Endodermal cell (in vitro differentiated cells): ENCODE measurements at places on chromosomes 11 and 22. TPM values are rescaled to one million over a fixed set of nuclear protein-coding genes. Genes with fewer than 3 reads are reported as not detected.

DNA sequence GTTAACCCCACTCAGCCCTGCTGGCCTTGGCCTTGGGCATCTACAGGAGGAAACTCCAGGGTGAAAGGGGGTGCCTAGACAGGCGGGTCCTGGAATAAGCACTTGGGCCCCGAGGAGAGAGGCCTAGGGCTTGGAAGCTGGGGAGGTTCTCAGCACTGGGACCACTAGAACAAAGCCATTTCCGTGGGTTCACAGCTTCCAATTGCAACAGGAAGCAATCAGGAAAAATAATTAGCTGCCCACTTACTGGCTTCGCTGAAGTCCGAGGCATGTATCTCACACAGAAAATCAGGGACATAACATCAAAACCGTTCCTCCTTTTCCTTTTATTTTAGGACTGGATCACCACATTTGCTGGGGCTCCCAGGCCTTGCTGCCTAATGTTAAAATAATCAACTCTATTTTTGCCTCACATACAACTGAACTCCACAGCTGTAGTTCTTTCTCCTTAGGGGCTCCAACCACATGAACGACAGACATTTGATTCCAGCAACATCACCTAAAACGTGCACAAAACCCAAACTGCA is 161.1 kb upstream of the GRK3 start:
- H3K4me3 ChIP-seq, result peak overlapping the region; percentile 90
- no peaks in the 10 kb centered on the region for H3K4me1 ChIP-seq
- H3K27ac ChIP-seq, result peak overlapping the region; percentile 25
- no peaks in the 10 kb centered on the region for H3K27me3 ChIP-seq
- no peaks in the 10 kb centered on the region for H3K36me3 ChIP-seq

DNA sequence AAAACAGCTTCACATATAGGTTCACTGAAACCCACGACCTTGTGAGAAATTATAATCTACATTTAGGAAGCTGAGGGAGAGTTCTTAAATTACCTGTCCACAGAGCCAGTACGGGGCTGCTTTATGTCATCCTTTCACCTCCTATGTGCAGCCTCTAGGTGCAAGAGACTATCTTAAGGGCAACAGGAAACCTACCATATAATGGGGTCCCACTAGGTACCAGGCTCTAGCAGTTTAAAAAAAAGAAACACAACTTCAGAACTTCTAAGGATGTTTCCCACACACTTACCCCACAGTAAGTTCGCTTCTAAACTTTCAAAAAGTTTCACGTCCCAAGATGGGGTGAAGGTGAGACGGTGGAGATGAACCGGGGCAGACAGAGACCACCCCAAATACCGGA is 573 bp downstream of the STK33 start:
- peak overlapping the region; percentile 86 for H3K4me3 ChIP-seq
- no peak overlapping the region for H3K27ac ChIP-seq
- DNase-seq, result no peak
- H3K4me1 ChIP-seq, result peaks cover 12% of the 10 kb centered on the region
- H3K27me3 ChIP-seq, result no peaks in the 10 kb centered on the region

DNA sequence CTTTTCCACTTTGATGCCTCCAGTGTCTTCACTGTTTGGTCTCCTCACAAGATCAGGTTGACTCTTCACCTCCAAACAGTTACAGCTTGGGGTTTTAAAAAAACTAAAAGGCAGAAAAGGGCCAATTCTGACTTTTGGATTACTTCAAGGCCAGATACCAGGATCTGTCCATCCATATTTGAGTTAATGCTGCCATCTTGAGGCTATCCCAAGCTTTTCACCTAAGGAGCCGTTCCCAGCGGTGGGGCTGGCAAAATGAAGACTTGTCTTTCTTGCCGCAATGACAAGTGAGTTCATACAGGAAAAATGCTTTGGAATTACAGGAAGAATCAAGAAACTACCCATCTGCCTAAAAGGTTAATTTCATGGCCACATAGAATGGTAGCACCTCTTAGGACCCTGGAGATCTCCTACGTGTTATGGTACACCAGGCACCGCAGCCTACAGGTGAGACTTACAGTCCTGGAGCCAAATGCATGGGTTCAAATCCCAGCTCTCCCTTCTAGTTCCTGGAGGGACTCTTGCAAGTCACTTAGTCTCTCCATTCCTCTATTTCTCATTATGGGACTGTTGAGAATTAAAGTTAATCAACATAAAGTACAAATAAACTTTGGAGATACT is 6.0 kb upstream of the OR5B21 start:
- H3K27ac ChIP-seq, result no peak overlapping the region
- H3K4me3 ChIP-seq, result no peak overlapping the region
- no peaks in the 10 kb centered on the region for H3K4me1 ChIP-seq
- DNase-seq, result peak; percentile 88

GRCh38 chr22:32665676-32666075 is 135.8 kb upstream of the TIMP3 start:
- H3K36me3 ChIP-seq, result no peaks in the 10 kb centered on the region
- no peak overlapping the region for H3K27ac ChIP-seq
- H3K27me3 ChIP-seq, result no peaks in the 10 kb centered on the region
- no peak for DNase-seq
- H3K4me1 ChIP-seq, result no peaks in the 10 kb centered on the region

- DNase-seq, result peak; percentile 91
- H3K4me1 ChIP-seq, result peaks cover 6% of the 10 kb centered on the region
- no peak overlapping the region for H3K4me3 ChIP-seq
- no peak overlapping the region for H3K27ac ChIP-seq
- H3K27me3 ChIP-seq, result no peaks in the 10 kb centered on the region
- H3K36me3 ChIP-seq, result no peaks in the 10 kb centered on the region
These were observed 10.2 kb upstream of the STK33 start for GRCh38 chr11:8604078-8604723.

DNA sequence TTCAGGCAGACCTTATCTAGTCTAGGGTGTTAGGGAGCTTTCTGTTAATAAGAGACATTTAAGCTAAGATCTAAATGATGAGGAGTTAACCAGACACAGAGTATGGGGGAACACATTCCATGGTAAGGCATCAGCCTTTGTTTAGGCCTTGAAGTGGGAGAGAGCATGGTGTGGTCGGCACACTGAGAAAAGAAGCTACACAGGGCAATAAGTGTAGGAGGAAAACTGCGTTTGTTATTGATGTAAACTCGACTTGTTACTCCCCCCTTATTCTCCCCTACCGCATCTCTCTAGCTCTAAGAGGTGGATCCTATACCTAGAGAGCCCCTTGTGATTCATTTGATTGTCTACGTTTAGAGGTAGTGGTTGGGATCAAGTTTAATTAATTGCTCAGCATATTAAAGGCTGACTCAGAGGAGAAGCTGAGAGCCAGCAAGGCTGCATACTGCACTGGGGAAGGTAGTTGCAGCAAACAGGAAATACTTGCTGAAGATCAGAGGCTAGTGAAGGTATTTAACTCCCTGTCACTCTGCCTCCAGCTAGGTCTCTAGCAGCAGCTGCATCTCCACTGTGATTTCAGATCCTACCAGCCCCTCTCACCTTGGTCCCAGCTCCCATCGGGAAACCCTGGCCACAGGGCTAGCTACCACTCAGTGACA is 86.8 kb upstream of the TEAD1 start:
- peak; percentile 71 for DNase-seq
- H3K4me1 ChIP-seq, result peaks cover 4% of the 10 kb centered on the region
- no peak overlapping the region for H3K27ac ChIP-seq
- no peaks in the 10 kb centered on the region for H3K36me3 ChIP-seq

GRCh38 chr11:112751329-112751728 is 209.9 kb upstream of the NCAM1 start:
- no peaks in the 10 kb centered on the region for H3K36me3 ChIP-seq
- DNase-seq, result no peak
- H3K27me3 ChIP-seq, result no peaks in the 10 kb centered on the region
- no peaks in the 10 kb centered on the region for H3K4me1 ChIP-seq
- no peak overlapping the region for H3K27ac ChIP-seq
- no peak overlapping the region for H3K4me3 ChIP-seq

DNA sequence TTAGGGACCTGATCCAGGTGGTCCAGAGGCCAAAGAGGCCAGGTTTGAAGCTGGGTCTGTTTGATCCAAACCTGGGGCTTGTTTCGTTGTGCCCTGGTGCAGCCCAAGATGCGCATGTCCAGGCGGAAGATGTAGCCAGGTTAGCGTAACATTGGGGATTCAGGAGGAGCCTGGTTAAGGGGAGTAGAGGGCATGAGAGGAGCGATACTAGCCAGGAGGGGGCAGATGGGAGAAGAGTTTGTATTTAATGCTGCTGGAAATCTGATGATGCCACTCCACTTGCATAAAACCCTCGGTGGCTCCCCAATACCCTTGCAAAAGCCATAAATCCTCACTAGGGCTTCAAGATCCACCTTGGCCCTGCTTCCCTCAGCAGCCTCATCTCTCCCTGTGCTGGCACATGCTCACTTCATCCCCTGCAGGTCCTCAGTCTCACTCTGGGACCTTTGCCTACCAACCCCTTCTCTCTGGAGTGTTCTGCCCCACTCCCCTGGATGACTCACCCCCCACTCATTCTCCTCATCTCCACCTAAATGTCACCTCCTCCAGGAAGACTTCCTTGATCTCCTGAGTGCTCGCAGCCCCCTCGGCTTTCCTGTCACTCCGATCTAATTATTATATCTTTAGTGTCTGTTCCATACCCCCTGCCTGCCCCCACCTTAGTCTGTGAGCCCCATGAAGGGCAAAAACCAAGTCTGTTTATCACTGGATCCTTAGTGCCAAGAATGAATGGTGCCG is 95.9 kb downstream of the MIAT start:
- peaks cover 7% of the 10 kb centered on the region for H3K4me1 ChIP-seq
- no peak for DNase-seq
- no peak overlapping the region for H3K27ac ChIP-seq
- H3K36me3 ChIP-seq, result no peaks in the 10 kb centered on the region
- no peak overlapping the region for H3K4me3 ChIP-seq

DNA sequence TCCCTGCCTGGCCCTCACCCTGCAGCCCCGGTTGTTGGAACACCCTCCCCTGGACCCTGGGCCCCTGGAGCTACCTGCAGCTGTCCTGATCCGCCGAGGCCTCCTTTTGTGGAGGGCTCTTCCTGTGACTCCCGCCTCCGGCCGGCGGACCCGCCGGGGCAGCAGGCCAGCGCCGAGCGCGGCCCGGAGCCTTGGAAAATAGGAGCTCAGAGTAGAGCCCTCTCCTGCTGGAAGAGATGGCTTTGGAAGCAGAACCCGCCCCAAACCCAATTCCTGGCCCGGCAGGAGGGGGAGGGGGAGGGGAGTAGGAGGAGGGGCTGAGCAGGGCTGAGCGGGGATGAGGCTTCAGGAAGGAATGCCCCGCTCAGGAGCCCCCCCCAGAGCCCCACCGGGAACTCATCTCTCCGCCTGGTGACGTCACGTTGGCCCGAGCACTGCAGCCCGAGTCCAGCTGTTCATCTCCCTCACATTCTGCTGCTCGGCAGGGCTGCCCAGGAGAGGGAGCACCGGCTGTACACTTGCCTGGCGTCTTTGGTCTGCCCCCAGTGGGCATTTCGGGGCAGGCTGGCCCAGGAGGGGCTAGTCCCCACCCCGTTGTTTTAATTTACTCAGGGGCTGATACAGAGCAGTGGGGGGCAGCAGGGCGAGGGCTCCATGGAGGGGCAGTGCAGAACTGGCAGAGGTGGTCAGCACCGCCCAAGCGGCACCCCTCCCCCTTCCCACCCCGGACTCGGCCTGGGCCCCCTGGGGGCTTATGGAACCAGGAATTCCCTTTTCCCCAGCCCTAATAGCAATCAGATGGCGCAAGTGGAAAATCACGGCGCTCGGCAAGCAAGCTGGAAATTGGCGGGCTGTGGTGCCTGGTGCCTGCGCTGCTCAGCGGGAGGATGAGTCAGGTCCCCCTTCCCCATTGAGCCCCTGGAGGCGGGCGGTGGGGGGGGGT is at the start of gene MRGPRF:
Gene MRGPRF (minus strand): TSS at position 238 of the 943 bp plus-strand sequence. CDS start 3,345 bp downstream, outside the sequence.
- H3K4me1 ChIP-seq, result peaks cover 19% of the 10 kb centered on the region
- no peak within 1 kb of the TSS for H3K27ac ChIP-seq
- H3K27me3 ChIP-seq, result no peaks in the 10 kb centered on the region
- H3K36me3 ChIP-seq, result no peaks in the 10 kb centered on the region

DNA sequence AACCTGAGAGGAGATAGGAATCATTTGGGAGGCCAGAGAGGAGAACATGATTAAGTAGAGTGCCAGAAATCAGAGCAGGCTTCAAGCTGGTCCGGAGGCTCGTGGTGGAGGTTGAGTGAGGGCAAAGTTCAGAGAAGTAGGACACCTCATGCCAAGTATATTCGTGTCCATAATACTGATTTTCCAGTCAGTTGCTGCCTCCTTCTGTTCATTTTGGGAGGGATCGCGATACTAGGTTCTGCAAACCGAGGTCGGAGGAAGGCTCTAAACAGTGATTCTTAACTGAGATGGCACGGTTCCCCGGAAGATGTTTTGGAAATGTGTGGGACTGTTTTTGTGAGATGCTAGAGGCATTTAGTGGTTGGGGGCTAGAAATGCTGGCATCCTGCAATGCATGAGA is 13.6 kb upstream of the CD3E start:
- H3K4me1 ChIP-seq, result no peaks in the 10 kb centered on the region
- peak; percentile 73 for DNase-seq
- peaks cover 18% of the 10 kb centered on the region for H3K27me3 ChIP-seq

GRCh38 chr22:32788904-32789624 is 12.4 kb upstream of the TIMP3 start:
- no peaks in the 10 kb centered on the region for H3K4me1 ChIP-seq
- H3K36me3 ChIP-seq, result no peaks in the 10 kb centered on the region
- H3K27ac ChIP-seq, result no peak overlapping the region
- DNase-seq, result no peak
- no peaks in the 10 kb centered on the region for H3K27me3 ChIP-seq

DNA sequence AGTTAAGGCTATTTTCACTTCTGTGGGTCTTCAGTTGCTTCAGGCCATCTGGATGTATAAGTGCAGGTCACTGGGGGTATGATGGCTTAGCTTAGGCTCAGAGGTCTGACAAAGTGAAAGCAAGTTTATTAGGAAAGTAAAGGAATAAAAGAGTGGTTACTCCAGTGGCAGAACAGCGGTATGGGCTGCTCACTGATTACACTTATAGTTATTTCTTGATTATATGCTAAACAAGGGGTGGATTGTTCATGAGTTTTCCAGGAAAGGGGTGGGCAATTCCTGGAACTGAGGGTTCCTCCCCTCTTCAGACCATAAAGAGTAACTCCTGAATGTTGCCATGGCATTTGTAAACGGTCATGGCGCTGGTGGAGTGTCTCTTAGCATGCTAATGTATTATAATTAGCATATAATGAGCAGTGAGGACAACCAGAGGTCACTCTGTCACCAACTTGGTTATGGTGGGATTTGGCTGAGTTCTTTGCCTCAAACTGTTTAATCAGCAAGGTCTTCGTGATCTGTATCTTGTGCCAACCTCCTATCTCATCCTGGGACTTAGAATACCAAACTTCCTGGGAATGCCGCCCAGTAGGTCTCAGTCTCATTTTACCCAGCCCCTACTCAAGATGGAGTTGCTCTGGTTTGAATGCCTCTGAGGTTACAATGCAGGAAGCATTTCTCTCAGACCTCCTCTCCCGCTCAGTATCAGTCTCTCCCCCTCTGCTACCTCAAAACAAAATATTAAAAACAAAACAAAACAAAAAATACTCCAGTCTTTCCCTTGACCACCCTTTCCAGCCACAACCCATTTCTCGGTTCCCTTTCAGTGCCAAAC is 106.6 kb upstream of the SLC22A12 start:
- no peak overlapping the region for H3K4me3 ChIP-seq
- no peak for DNase-seq
- no peaks in the 10 kb centered on the region for H3K4me1 ChIP-seq
- H3K36me3 ChIP-seq, result no peaks in the 10 kb centered on the region

The CBLIF gene
- not detected in 2 replicates for total RNA-seq

The IGSF22 gene
- total RNA-seq, result 0.22 to 0.36 TPM (median 0.28 TPM) in 3 replicates

The CYP2D6 gene
- 3.2 to 5.8 TPM (median 5.6 TPM) in 3 replicates for total RNA-seq
